ENCODE measurements at places on chromosomes 5 and 9.

GRCh38 chr5:82985763-82986162 is 91.4 kb downstream of the TMEM167A start:
- DNase-seq: no peak

DNA sequence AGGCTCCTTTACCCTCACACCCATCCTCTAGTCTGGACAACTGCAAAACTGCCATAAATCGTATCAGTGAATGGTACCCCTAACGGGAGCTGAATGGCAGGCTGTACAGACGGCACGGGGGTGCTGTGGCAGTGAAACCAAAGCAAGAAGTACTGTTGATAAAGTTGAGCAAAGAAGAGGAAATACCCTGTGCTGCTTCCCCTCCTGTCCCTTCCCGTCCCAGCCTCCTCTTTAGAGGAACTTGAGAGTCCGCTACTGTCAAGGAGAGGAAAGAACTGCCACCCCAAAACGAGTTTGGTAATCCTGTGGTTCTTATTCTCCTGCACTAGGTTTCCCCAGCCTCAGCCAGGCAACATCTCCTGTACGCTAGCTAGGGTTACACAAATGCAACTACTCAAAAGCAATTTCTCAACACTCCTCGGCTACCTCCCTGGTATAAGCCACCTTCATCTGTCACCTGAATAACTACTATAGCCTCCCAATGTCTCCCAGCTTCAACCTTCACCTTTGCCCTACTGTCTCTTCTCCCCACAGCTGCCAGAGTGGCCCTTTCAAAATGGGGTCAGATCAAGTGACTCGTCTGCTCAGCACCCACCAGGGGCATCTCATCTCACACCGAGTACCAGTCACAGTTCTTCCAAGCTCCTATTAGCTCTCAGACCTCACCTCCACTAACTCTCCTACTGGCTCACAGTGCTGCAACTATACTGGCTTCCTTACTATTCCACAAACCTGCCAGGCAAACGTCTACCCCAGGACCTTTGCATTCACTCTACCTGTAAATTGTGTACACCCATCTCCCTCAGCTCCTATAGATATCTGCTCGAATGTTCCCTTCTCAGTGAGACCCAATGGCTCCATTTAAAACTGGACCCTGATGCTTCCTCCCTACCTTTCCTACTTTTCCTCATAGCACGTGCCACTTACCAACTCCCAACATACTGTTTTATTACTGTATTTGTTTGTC is 4.1 kb downstream of the GLRX start:
- DNase-seq: no peak

- no peak for DNase-seq
Measured at GRCh38 chr5:23411994-23412393, 95.4 kb upstream of the PRDM9 start.

DNA sequence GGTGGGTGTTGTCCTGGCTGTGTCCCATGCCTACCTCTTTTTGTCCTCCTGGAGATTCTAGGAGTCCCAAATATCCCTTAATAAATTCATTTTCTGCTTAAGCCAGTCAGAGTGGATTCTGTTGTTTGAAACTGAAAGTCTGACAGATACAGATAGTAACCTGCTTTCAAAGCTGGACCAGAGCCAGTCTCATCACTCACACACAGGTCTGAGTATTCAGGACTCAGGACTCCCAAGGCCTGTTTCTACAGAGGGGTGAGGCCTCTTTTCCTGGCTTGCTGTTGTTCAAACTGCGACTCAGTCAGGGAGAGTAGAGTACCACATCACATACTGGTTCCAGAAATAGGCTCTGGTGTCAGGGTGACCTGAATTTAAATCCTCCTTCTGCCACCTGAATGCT is 190.1 kb downstream of the PAX5 start:
- DNase-seq: no peak

DNA sequence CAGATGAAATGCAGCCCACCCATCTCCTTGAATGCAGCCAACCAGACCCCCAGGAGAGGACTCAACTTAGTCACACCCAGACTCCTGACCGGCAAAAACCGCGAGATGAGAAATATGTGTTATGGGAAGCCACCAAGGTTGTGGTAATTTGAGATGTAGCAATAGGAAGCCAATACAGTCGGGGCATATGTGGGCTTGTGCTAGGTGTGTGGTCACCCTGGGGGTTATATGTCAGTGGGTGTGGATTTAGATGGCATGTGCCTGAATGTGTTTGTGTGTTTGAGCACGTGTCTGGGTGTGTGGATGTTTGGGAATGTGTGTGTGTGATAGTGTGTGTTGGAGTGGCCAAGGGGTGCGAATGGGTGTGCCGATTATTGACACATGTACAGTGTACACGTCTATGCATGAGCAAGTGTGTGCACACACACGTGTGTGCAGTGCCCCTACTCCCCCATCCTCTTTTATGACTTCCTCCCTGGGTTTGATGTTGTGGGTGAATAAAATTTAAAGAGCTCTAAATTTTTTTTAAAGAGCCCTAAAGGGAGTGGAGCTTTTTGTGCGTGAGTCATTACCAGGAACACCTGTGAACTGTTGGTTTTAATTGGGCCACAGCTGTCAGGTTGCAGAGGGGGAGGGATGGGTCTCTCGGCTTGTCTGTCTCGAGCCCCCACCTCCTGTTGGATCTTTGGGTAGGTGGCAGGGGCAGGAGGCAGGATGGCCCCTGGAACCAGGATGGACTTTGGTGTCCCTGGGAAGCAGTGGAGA is 86.8 kb downstream of the LHX2 start:
- no peak for DNase-seq

Data from tibial nerve (tissue), 4 donors.